ENCODE measurements at places on chromosomes 4 and X.
A peak's percentile ranks its signal among the peaks of the same experiment; 100 is the strongest.

DNA sequence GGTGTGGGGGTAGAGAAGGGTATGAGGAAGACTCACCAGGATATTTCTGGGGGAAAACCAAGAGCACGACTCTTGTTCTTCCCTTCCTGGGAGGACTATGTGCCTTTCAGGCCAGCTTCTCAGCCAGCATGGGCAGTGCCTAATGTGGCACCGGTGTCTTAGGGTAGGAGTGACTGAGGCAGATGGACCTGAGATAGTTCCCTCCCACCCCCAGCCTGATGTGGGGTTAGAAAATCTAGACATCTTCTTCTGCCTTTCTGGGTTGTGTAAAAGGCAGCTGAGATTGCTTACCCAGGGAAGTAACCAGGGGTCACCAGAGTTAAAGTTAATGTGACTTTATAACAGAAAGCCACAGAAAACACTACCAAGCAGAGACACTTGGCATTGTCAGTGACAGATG, 127.3 kb downstream of the TMA16 start:
- no peak for DNase-seq

DNA sequence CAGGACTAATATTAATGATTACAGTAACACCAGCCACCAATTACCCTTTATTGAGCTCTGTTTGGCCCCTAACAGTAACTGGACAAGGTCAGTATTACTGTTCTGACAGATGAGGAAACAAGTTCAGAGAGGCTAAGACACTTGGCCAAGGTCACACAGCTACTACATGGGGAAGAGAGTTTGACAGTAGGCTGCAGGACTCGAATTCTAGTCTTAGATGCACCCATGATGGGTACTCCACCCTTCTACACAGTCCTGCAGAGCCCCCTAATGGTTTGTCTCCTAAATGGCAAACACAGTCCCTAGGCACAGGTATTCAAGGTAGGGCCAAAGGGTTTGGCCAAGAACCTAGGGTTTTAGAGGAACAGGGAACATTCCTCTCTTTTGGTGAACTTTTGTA, 93.9 kb downstream of the NSUN7 start:
- no peak for DNase-seq

GRCh38 chrX:3143043-3143799, 102.0 kb downstream of the ARSF start:
- no peak for DNase-seq

- DNase-seq, result no peak
Measured at GRCh38 chr4:152157629-152158028, 378.3 kb downstream of the FBXW7 start.

- no peak for DNase-seq
Measured at GRCh38 chr4:183468210-183469095, 24.0 kb downstream of the CDKN2AIP start.

DNA sequence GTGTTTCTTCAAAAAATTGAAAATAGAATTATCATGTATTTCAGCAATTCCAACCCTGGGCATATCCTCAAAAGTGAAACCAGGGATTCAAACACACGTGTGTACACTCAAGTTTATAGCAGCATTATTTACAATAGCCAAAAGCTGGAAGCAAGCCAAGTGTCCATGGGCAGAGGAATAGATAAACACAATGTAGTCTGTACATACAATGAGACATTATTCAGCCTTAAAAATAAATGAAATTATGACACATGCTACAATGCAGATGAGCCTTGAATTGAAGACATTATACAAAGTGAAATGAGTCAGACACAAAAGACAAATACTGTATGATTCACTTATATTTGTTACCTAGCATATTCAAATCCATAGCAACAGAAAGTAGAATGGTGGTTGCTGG, 853.4 kb downstream of the STIM2 start:
- no peak for DNase-seq

- no peak for DNase-seq
Measured at GRCh38 chrX:40153345-40154249, 55.8 kb upstream of the BCOR start.

- DNase-seq, result no peak
Measured at GRCh38 chr4:82038936-82039335, 334.9 kb downstream of the HNRNPD start.

DNA sequence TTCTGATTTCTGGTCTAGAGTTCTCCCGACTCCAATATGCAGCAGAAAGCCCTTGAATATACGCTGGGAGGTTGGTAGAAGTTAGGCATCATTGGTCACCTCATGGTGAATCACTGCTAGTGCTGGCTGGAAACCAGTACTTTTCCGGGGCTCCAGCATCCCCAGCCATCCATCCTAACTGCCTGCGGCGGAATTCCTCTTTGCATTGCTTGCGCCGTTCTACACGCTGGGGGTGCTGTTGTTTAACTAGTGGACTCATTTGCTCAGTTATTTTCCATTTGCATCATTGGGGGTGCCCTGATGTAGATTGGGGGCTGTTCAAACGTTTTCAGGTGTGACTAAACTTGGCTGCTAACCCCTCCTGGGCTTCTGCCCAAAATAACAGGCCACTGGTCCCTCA, 23.3 kb upstream of the GPR50 start:
- DNase-seq, result peak; percentile 5

DNA sequence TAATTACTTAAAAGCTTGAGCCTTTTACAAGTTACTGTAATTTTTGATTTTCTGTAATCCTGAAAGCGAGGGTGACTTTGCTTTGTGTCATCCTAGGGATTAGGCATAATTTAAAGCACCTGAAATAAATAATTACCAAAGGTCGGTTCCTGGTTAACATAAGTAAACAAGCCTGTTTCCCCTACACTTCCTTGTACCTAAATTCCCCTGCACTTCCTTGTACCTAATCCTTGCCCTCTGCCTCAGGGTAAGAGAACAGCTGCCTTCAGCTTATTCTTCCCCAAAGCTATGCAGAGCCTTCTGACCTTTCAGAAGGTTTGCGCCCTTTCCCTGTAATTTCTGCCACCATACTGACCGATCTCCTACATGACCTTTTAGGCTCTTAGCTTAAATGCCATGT, 166.1 kb upstream of the PDE5A start:
- no peak for DNase-seq

DNA sequence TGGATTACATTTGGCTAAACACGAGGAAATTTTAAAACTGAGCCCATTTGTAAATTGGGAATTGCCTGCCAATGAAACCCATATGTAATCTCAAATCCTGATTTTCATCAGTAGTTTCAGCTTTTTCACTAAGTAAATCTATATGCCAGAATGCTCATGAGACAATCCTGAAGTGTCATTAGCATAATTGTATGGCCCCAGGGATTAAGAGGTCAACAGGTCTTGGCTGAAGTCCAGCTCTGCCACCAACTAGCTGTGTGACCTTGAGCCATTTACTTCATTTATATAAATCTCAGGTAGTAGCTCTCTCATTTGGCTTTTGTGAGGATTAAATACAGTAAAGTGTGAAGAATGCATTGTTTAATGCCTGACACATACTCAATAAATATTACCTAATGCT, 320.5 kb upstream of the EMCN start:
- DNase-seq, result no peak

- no peak for DNase-seq
Measured at GRCh38 chr4:5142726-5143125, 91.4 kb downstream of the STK32B start.

DNA sequence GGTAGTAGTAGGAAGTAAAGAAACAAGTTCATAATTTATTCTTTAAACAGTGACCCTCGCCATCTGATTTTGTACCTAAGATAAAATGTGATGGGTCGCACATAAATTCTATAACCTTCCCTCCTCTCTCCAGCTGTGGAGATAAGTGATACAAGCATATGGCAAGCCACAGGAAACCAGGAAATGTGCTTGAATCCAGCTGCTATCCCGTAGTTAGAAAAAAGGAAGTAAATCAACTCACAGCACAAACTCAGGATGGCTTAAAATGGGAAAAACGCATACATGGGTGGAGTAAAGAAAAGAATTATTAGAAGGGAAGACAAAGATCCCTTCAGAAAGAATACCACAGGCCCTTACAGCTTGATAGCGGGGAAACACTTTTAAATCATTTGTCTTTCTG, 78.2 kb downstream of the ZNF827 start:
- DNase-seq, result no peak

DNA sequence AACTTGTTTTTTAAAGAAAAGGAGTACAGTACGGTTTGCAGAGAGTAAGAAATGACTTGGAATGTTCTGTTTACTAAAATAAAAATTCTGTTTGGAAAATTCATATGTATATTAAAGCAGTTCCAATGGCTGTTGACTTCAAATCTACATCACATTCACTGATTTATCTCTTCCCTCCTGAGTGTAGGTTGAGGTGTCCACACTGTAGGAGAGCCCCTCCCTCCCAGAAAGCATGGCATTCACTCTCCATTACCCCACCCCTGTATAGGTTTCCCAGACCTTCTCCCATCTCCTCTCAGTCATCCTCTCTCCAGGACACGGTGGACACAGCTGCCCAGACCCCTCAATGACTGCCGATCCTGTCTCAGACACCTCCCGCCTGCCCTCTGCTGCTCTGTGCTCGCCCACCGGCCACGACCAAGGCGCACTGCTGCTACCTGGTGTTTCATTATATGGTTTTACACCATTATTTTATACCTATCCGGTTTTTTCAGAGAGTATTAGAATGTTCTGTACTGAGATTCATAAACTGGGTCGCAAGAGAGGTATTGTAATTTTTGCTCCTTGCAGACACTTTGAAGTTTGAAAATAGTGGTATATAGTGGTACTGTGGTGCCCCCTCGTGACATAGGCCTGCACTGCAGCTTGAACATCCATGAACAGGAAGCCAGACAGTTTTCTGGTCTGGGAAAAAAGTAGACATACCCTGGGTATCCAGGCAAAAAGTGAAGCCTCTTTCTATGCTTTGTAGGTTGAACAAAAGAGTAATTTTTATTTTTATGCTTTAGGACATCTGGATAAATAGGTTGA, 38.8 kb upstream of the BEX4 start:
- DNase-seq, result no peak

- DNase-seq, result no peak
Measured at GRCh38 chr4:77367638-77368037, 210.6 kb downstream of the CCNG2 start.

GRCh38 chrX:50003927-50004326, 81.5 kb downstream of the CLCN5 start:
- DNase-seq, result no peak

GRCh38 chr4:11218692-11219091, 210.0 kb downstream of the HS3ST1 start:
- DNase-seq, result no peak

GRCh38 chrX:41482154-41482850, 35.2 kb downstream of the NYX start:
- no peak for DNase-seq

GRCh38 chr4:143281507-143282190, 55.0 kb upstream of the GAB1 start:
- no peak for DNase-seq
